Stimulated activated naive CD4-positive, alpha-beta T cell (primary cell): ENCODE measurements at places on chromosomes 1 and 21.

- DNase-seq: peak; percentile 21
These were observed 121.8 kb downstream of the HFM1 start for GRCh38 chr1:91282695-91283420.

DNA sequence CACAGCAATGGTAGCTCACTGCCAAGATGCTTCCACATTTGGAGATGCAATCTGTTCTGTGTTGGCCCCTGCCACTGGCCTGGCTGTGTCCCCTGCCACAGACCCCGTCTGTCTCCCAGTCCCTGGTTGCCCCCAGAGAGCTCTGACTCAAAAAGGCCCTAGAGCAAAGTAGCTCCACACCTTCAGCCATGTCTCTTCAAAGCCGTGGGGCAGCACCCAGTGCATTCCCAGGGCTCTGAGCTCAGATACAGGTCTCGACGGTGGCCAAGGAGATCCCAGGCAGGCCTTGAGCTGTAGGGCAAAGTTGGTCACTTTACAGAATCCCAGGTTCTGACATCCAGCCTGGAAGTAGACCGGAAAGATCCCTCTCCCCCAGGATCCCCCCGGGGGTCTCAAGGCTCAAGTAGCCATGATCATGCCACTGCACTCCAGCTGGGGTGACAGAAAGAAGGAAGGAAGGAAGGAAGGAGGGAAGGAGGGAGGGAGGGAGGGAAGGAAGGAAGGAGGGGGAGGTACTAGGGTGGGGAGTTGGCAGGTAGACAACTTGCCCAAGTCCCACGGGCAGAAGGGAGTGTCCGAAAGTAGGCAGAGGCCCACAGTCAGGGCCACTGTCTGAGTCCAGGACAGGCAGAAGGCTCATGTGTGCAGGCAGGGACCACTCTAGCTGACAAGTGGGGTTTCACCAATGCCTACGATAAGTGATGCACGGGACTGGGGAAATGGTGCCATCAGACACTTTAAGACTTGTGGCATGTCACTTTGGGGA, 4.8 kb upstream of the ARF1 start:
- DNase-seq: no peak

- no peak for DNase-seq
These were observed 177.8 kb downstream of the PTPRU start for GRCh38 chr1:29414086-29414485.

DNA sequence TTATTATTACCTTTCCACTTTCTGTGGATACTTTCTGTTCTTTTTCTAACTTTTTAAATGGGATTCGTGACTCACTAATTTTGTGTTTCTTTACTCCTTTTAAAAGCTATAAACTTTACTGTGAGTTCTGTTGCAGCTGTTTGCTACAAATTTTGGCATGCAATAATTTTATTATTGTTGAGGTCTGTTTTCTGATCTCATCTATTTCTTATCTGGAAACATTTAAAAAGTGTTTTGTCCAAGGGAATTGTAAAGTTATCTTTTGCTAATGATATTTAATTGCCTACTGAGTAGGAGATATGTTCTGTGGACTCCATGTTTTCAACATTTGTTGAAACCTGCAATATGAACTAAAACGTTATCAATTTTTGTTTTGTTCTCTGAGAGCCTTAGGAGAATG, 138.1 kb upstream of the COL6A1 start:
- DNase-seq: no peak

DNA sequence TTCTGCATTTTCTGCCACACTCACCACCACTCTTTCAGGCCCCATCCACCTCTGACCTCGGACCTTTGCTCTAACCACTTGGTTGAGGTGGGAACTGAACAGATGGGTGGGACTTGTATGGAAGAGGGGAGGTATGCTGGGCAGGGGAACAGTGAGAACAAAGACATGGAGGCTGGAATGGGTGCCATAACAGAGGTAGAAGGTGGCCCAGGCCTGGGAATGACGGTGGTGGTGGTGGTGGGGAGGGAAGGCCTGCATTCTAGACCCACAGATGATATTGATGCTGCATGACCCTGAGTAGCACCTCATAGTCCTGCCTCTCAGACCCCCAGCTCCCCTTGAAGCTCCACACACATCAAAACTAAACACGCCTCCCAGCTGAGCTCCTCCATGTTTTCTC, 5.2 kb upstream of the CSF3R start:
- DNase-seq: no peak

DNA sequence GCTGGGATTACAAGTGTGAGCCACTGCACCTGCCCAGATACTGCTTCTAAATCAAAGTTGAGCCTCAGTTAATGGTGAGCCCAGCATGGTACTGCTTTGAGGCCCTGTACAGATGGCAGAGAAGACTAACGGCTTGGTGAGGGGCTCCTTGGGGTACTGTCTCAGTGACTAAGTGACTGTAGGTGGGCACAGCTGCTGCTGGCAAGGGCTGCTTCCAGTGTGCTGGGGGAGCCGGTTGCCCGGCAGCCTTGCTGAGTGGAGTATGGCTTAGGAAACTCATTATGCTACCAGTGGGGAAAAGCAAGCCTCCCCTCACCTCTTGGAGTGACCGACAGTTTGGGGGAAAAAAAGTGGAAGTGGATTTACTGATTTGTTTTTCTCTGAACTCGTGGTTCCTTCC, 23.6 kb upstream of the ARHGEF10L start:
- no peak for DNase-seq

DNA sequence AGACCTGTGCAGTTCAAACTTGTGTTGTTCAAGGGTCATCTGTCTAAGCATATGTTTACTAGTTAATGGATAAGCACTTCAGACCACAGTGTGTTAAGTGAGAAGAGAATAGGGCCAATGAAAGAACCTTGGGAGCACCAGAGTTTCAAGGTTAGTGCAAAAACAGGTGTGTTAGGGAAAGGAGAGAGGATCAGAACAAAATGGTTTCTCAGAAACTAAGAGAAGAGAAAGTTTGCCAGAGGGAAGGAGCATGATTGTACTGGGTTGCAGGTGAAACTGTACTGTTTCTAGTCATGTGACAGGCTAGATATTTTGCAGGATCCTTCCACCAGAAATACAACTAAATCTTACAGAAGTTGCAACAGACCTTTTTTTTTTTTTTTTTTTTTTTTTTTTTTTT, 23.3 kb downstream of the RPRD2 start:
- DNase-seq: no peak

GRCh38 chr1:171652234-171652822, at the start of gene MYOC:
MYOC (minus strand) TSS chr1:171652688; CDS start chr1:171652611, 77 bp downstream.
- DNase-seq: no peak

DNA sequence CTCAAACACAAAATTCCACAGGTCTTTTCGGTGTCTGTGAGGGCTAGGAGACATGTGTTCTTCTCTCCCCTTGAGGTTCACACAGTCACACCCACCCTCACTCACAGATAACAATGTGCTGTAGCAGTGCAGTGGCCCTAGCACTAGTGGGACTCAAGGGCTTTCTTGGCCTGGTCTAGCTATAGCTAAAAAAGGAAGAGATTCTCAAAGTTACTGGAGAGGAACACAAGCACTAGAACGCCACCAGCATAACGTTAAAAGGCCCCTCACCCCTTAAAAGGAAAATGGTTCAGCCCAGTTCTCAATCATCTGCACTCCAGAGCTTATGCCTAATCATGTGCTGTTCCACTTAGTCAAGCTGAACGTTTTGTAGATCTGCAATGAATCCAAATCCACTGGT, 39.5 kb downstream of the RGS8 start:
- DNase-seq: no peak

DNA sequence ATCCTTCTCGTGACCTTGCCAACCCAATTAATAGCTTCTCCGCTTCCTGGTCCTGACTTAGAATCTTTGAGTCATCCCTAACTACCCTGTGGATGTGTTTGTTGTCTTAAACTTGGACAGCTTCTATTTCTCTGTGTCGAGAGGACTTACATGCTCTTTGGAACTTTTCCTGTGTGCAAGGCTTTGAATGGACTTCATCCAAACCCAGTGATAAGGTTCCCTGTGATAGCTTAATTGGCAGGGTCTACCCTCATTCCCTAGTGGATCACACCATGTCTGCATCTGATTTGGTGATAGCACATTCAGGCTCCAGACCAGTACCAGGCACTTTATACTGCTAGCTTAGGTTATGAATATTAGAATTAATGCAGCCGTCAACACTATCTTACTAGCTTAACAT, 378.2 kb upstream of the KAZN start:
- DNase-seq: no peak

- DNase-seq: peak; percentile 18
These were observed 88.0 kb upstream of the AK4 start for GRCh38 chr1:65059930-65060538.

GRCh38 chr1:234776256-234776875, 166.4 kb upstream of the IRF2BP2 start:
- DNase-seq: no peak

GRCh38 chr1:21573971-21574465, 64.8 kb downstream of the ALPL start:
- DNase-seq: no peak

DNA sequence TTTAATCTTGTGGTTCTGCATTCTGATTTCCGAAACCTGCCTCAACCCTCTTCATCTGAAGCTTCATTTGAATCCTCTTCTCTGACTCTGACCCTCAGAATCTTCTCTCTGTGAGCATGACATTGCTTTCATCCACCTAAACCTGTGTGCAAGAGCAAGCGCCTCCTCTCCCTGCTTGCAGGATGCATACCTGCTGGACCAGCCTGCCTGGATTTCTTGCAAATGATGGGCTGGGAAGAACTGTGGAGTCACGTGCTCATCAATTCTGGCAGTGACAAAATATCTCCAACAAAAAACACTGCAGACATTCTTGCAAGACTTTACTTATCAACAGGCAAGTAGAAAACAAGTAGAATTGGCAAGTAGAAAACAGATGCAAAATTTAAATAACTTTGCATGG, 20.8 kb upstream of the SLC35F3 start:
- no peak for DNase-seq

- no peak for DNase-seq
These were observed 19.3 kb downstream of the IPO9 start for GRCh38 chr1:201848230-201848629.
